Stimulated activated CD8-positive, alpha-beta memory T cell treated with anti-CD3 and anti-CD28 coated beads, Interleukin-7, amount 100 ng/mL, for 1 hour (primary cell): ENCODE measurements at places on chromosomes 4 and X.

GRCh38 chrX:54748626-54749025 is 49.4 kb downstream of the ITIH6 start:
- DNase-seq: no peak

DNA sequence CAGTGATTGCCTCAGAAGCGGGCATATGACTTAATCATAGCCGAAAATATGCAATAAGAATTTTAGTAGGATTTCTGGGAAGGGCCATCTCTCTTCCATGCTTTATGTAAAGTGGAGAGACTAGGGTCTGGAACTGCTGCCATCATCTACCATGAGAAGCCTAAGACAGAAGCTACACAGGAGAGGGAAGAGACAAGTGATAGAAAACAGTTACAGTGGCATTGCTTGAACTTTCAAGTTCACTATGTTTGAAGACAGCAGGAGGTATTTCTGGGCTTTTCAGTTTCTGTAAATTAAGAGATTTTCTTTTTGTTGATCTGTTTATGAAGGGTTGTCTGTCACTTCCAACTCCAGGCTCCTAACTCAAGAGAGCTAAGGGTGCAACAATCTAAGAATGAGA is 62.5 kb downstream of the ZNF330 start:
- no peak for DNase-seq

DNA sequence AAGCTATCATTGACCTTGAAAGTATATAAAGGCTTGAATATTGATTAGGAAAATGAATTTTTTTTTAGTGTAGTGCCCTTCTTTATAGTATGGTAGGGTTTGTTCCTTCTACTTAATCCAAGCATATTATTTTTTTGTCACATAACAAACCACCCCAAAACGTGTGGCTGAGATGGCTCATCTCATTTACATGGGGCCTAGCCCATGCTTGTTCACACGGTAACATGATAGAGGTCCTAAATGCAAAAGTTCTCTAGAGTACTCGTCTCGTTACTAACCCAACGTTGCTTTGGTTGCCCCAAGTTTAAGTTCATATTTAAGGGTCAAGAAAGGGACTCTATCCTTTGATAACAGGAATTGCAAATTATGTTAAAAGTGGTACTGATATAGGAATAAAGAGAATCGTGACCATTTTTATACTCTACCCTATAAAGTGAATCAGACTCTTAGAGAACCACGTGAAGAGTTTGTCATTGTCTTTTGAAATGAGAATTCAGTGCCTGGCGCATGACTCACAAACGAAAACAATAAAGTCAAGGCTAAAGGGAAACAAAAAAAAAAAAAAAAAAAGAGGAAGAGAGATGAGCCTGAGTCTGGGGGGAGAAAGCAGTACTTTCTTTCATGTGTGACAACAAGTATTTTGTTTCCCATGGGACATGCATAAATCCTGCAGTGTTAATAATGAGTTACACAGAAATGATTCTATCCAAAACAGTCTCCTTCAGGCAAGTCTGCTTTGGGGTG is 402.8 kb upstream of the NWD2 start:
- no peak for DNase-seq

GRCh38 chr4:88130544-88131305 is 27.7 kb downstream of the ABCG2 start:
- DNase-seq: no peak

GRCh38 chrX:68684291-68684918 is 36.9 kb downstream of the STARD8 start:
- DNase-seq: no peak

- no peak for DNase-seq
Measured at GRCh38 chr4:81632581-81633299, 161.0 kb upstream of the RASGEF1B start.
